Esophagus squamous epithelium (tissue), 5 donors: ENCODE measurements at places on chromosomes 5 and 9. TPM values are rescaled to one million over a fixed set of nuclear protein-coding genes. Genes with fewer than 3 reads are reported as not detected.

DNA sequence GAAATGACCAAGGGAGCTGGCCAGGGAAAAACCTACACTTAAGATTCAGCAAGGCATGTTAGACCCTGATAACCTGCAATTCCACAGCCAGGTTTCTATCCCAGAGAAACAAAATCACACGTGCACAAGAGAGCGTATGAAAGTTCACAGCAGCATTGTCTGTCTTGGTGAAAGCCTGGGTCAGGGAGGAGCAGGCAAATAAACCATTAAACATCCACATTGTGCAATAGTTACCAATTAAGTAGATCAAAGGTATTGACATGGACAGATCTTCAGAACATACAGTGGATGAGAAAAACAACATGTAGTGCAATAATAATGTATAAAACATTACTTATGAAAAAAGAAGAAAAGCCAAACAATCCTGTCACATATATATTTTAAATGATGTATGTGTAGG lies 15.9 kb upstream of the GPX3 start:
- H3K27ac ChIP-seq = peak overlapping the region; percentile 28
- H3K36me3 ChIP-seq = no peaks in the 10 kb centered on the region
- peaks cover 37% of the 10 kb centered on the region for H3K4me1 ChIP-seq
- DNase-seq = no peak

Gene TRPM3
- 0.26 TPM for total RNA-seq

Gene MYOT
- total RNA-seq = 0.92 TPM

Gene PHF2
- total RNA-seq = 22.6 TPM

- no peaks in the 10 kb centered on the region for H3K36me3 ChIP-seq
- H3K27ac ChIP-seq = no peak overlapping the region
- no peaks in the 10 kb centered on the region for H3K27me3 ChIP-seq
- no peaks in the 10 kb centered on the region for H3K4me1 ChIP-seq
Observed at GRCh38 chr9:14054096-14054495, 259.8 kb downstream of the NFIB start.

DNA sequence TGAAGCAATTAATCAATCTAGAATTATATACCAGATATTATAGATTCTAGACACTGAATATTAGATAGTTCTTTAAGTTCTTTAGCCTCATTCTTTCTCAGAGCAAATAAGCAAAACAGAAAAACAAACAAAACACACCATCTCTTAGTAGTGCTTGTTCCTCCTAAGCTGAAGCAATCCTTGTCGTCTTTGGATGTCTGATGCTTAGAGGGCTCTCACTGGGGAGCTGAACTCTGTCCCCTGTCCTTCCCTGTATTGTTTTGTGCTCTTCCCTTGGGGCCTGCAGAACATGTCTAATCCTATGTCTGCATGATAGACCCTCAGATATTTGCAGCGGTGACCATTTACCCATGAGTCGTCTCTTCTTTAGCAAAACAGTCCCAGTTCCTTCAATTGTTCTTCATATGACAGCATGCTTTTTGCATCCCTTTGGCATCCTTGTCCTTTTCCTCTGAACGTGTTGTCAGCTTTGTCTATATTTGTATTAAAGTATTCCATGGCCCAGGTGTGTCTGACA lies 114.3 kb downstream of the ARHGEF28 start:
- H3K4me3 ChIP-seq = no peak overlapping the region
- no peak for DNase-seq
- H3K27me3 ChIP-seq = no peaks in the 10 kb centered on the region

DNA sequence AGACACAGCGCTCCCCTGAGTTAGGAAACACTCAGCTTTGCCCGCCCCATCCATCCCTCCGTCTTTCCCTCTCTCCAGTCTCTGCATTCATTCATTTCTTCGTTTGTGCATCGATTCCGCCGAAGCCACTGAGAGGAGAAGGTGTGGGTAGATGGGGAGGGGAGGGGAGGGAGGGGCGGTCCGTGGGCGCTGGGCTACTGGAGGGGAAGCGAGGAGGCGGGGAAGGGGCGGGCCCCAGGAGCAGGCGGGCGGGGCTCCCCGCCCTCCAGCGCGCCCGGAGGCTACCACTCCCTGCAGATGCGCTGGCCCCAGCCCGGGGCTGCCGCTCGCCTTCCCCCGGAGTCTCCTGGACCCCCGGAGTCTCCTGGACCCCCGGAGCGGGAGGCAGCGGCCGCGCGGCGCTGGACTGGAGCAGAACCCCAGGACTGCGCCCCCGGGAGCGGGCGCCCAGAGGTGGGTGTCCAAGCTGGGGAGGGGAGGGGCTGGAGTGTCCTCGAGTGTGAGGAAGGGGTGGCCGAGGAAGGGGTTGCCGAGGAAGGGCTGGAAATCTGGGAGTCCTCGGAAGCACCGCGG lies 159.5 kb downstream of the C9orf152 start:
- peak; percentile 18 for DNase-seq
- H3K27me3 ChIP-seq = no peaks in the 10 kb centered on the region
- H3K27ac ChIP-seq = peak overlapping the region; percentile 91
- peak overlapping the region; percentile 89 for H3K4me3 ChIP-seq
- H3K4me1 ChIP-seq = peaks cover 13% of the 10 kb centered on the region

DNA sequence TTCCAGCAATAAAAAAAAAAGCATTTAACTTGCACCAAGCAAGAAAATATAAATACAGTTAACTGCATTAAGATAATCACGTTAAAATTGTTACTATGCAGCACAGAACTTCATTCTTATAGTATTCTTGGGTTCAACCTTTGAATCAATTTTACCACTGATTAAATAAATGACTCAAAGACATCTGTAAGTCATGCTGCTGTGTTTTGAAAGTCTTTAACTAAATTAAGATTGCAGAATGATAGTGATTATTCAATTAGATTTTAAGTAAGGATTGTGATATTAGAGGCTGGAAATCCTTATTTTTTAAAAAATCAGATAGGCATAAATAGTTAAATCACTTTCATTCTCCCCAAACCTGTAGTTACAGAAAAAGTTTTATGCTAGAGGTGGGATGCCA lies 116.4 kb downstream of the SCAMP1 start:
- no peaks in the 10 kb centered on the region for H3K4me1 ChIP-seq
- no peak for DNase-seq
- no peaks in the 10 kb centered on the region for H3K27me3 ChIP-seq
- H3K27ac ChIP-seq = no peak overlapping the region
- no peak overlapping the region for H3K4me3 ChIP-seq

GRCh38 chr9:84482607-84483006 lies 142.0 kb upstream of the SLC28A3 start:
- H3K36me3 ChIP-seq = no peaks in the 10 kb centered on the region
- no peak overlapping the region for H3K4me3 ChIP-seq
- H3K4me1 ChIP-seq = peaks cover 11% of the 10 kb centered on the region

- H3K36me3 ChIP-seq = no peaks in the 10 kb centered on the region
- peaks cover 11% of the 10 kb centered on the region for H3K4me1 ChIP-seq
- H3K27me3 ChIP-seq = no peaks in the 10 kb centered on the region
- H3K4me3 ChIP-seq = no peak overlapping the region
- no peak for DNase-seq
Observed at GRCh38 chr5:180049185-180049548, 22.4 kb downstream of the RNF130 start.

DNA sequence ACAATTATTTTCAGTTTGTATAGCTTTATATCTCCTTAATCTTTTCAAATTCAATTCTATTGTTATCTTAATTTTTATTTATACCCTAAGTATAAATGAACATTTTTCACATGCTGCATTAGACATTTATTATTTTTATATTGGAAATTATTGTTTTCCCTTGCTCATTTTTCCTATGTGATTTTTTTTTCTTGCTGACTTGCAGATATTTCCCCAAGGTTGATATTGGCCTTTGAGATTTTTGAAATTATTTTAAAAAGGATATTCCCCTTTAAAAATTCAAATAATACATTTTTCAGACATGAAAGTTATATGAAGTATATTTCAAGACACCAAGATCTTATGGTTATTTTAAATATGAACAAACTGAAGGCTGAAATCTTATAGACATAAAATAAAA lies 234.2 kb downstream of the TRIM36 start:
- H3K4me1 ChIP-seq = no peaks in the 10 kb centered on the region
- no peaks in the 10 kb centered on the region for H3K27me3 ChIP-seq
- no peaks in the 10 kb centered on the region for H3K36me3 ChIP-seq
- no peak overlapping the region for H3K4me3 ChIP-seq
- DNase-seq = no peak
- no peak overlapping the region for H3K27ac ChIP-seq

GRCh38 chr5:160466889-160467554 lies 45.4 kb downstream of the PTTG1 start:
- peak overlapping the region; percentile 51 for H3K27ac ChIP-seq
- no peaks in the 10 kb centered on the region for H3K27me3 ChIP-seq
- H3K4me3 ChIP-seq = peak overlapping the region; percentile 39

GRCh38 chr5:140996060-140996459 lies 29.8 kb downstream of the PCDHAC2 start:
- H3K4me3 ChIP-seq = no peak overlapping the region
- no peaks in the 10 kb centered on the region for H3K36me3 ChIP-seq
- no peaks in the 10 kb centered on the region for H3K4me1 ChIP-seq
- no peaks in the 10 kb centered on the region for H3K27me3 ChIP-seq

GRCh38 chr9:130829762-130830161 lies 5.3 kb upstream of the ABL1 start:
- H3K4me1 ChIP-seq = peaks cover 35% of the 10 kb centered on the region
- no peak overlapping the region for H3K27ac ChIP-seq
- no peak overlapping the region for H3K4me3 ChIP-seq
- no peaks in the 10 kb centered on the region for H3K27me3 ChIP-seq
- no peaks in the 10 kb centered on the region for H3K36me3 ChIP-seq

DNA sequence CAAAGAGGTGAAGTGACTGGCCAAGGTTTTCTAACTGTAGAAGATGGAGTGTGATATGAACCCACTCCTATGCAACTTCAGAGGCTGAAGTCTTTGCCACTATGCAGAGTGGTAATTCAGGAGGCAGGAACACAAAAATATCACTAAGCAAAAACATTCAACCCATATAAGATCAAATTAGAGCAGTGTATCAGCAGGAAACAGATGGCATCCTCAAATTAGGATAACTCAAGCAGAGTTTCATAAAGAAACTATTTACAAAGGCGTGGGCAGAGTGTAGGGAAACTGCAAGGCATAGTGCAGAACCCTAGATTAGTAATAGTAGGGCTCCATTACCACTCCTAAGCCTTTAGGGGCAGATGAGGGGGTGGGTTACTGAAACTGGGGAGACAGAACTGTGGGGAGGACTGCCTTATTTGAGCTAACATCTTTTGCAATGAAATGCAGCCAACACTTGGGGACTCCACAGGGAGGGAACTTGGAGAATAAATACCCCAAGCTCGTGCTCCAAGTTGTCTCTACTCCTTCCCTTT lies 72.2 kb downstream of the PTTG1 start:
- no peaks in the 10 kb centered on the region for H3K4me1 ChIP-seq
- no peaks in the 10 kb centered on the region for H3K27me3 ChIP-seq
- H3K4me3 ChIP-seq = no peak overlapping the region
- H3K36me3 ChIP-seq = no peaks in the 10 kb centered on the region
- DNase-seq = no peak
- no peak overlapping the region for H3K27ac ChIP-seq

DNA sequence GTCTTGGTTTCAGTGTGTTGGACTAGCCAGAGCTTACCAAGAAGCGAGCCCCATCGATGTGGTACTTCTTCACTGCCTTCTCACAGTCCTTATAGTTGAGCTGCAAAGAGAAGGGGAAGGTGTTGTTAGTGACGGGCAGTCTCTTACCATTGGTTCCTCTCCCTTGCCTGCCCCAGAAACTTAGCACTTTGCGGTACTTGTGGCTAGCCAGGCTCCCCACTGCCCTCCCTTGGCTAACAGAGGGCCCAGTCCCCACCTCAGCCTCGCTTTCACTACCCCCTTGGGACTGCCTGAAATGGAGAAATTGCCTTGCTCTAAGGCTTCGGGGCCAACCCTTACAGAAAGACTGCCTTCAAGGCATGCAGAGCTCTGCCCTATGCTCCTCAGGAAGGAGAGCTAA lies 4.3 kb downstream of the LCP2 start:
- H3K27ac ChIP-seq = no peak overlapping the region
- H3K4me3 ChIP-seq = no peak overlapping the region
- no peaks in the 10 kb centered on the region for H3K27me3 ChIP-seq
- no peaks in the 10 kb centered on the region for H3K36me3 ChIP-seq
- peak; percentile 40 for DNase-seq

Gene SLC6A19
- not detected for total RNA-seq

- H3K27ac ChIP-seq = no peak overlapping the region
- no peaks in the 10 kb centered on the region for H3K36me3 ChIP-seq
- DNase-seq = no peak
- H3K4me1 ChIP-seq = peaks cover 11% of the 10 kb centered on the region
- no peak overlapping the region for H3K4me3 ChIP-seq
Observed at GRCh38 chr5:10377081-10377480, 23.6 kb downstream of the MARCHF6 start.

DNA sequence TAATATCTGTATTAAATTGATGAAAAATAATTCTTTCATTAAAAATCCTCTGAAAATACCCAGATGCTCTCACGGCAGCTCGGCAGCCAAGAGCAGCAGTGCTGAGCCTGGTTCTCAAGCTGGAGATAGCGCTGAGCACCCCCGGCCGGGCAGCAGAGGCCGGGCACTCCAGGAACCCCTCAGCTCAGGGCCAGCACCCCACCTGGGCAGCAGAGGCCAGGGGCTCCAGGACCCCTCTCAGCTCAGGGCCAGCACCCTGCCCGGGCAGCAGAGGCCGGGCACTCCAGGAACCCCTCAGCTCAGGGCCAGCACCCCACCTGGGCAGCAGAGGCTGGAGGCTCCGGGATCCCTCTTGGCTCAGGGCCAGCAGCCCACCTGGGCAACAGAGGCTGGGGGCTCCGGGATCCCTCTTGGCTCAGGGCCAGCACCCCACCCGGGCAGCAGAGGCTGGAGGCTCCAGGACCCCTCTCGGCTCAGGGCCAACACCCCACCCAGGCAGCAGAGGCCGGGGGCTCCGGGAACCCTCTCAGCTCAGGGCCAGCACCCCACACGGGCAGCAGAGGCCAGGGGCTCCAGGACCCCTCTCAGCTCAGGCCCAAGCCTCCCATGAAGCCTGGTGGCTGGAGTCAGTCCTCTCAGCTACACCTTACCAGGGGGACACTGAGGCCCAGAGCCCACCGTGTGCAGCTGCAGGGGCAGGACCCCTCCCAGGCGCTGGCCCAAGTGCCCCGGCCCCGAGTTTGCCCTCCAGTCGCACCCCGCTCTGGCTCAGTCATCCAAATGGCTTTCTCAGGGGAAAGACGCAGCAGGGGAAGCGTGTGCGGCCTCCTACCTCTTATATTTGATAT lies 21.7 kb downstream of the CLPTM1L start:
- peaks cover 92% of the 10 kb centered on the region for H3K36me3 ChIP-seq
- H3K27me3 ChIP-seq = no peaks in the 10 kb centered on the region
- H3K4me3 ChIP-seq = no peak overlapping the region
- no peak overlapping the region for H3K27ac ChIP-seq
- no peak for DNase-seq

Gene SLCO4C1
- total RNA-seq = not detected

DNA sequence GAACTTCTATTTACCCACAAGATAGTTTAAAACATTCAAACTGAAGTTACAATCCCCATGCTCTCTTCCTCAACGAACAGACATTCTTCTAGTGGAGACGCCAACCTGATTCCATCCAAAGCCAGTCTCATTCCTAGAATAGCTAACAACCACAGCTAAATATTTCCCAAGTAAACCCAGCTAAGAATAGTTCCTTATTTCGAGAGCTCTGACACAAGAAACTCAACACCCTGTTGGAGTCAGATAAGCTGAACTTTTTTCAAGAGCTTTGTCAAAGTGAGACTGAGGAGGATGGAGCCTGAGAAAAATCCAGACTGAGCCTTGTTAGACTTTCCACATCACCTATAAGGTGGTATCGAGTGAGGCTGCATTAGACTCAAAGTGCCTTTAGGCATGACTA lies 56.7 kb upstream of the RPS23 start:
- H3K36me3 ChIP-seq = no peaks in the 10 kb centered on the region
- DNase-seq = no peak
- no peak overlapping the region for H3K27ac ChIP-seq
- no peak overlapping the region for H3K4me3 ChIP-seq
- no peaks in the 10 kb centered on the region for H3K4me1 ChIP-seq
- H3K27me3 ChIP-seq = no peaks in the 10 kb centered on the region

- DNase-seq = no peak
- no peak overlapping the region for H3K4me3 ChIP-seq
- H3K4me1 ChIP-seq = peaks cover 98% of the 10 kb centered on the region
Observed at GRCh38 chr9:135887021-135887507, 20.3 kb downstream of the CAMSAP1 start.
